ENCODE measurements at places on chromosomes 4 and X.
A peak's percentile ranks its signal among the peaks of the same experiment; 100 is the strongest.

- no peak for DNase-seq
Measured at GRCh38 chrX:40912166-40912565, 173.1 kb upstream of the USP9X start.

DNA sequence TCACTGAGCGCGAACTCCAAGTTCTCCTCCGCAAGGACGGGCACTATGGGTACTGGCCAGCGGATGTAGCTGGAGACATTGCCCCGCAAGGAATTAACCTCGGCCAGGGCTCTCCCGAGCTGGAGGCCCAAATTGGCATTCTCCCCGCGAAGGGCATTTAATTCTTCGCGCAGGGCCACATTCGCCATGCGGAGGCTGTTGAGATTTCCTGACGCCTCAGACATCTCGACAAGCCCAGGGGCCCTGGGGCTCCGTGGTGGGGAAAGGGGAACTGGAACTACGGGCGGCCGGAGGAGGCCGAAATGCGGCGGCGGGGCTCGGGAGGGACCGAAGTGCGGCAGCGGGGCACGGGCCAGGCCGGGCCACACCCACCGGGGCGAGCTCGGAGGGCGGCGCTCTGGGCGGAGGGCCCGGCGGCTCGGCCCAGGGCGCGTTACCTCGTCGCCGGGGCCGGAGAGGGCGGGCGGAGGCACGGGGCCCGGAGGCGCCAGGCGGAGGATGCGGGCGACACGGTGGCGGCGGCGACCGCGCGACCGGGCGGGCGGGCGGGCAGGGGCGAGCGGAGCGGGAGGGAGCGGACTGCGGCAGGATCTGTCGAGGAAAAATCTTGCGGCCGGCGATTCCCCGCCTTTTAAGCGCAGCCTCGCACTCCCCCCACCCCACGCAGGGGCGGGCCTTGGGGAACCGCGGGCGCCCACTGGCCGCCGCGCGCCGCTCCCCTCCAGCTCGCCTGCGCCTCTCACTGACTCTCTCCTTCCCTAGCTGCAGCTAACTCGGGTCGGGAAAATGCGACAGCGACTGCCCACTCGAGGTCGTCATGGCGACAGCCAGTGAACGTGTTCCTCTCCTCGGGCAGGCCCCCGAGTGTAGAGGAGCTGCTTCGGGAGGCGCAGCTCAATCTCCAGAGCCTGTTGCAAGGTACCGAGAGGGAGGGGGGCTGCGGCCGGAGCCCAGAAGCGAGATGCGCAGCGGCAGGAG, at the start of gene RTL5:
TSS of gene RTL5 (minus strand) at position 599 of the 978 bp plus-strand sequence.
- peak; percentile 72 for DNase-seq

DNA sequence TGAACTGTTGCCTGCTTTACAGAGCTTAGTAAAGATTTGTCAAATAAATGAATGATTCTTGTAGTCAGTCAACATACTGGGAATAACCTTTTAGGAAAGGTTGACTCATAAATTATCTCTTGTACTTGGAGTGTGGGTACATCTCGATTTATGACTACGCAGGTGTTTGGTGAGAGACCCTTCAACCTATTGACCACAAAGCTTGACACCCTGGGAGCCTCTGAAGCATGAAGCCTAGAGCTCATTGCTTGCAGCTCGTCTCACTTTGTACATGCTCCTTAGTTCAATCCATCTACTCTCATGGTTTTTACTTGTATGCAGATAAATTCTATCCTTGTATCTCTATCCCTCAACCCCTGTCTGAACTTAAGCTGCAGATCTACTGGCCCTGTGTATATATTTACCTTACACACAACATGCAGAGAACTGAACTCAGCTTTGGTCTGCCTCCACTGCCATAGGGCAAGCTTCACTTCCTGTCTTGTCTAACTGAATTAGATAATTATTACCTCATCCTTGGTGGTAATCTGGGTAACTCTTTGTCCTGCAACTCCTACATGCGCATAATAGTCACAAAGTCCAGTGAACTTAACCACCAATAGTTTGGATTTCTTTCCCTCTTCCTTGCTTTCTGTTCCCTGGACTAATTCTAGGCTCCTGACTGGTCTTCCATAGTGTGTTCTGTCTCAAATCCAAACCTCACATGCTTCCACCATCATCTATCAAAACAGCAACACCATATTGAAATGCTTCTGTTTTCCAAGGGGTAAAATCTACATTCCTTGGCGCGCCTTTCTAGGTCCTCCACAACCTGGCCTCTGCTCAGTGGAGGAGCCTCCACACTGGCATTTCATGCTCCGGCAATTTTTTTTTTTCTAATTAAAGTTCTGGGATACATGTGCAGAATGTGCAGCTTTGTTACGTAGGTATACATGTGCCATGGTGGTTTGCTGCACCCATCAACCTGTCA, 32.2 kb upstream of the FAT1 start:
- DNase-seq: no peak

DNA sequence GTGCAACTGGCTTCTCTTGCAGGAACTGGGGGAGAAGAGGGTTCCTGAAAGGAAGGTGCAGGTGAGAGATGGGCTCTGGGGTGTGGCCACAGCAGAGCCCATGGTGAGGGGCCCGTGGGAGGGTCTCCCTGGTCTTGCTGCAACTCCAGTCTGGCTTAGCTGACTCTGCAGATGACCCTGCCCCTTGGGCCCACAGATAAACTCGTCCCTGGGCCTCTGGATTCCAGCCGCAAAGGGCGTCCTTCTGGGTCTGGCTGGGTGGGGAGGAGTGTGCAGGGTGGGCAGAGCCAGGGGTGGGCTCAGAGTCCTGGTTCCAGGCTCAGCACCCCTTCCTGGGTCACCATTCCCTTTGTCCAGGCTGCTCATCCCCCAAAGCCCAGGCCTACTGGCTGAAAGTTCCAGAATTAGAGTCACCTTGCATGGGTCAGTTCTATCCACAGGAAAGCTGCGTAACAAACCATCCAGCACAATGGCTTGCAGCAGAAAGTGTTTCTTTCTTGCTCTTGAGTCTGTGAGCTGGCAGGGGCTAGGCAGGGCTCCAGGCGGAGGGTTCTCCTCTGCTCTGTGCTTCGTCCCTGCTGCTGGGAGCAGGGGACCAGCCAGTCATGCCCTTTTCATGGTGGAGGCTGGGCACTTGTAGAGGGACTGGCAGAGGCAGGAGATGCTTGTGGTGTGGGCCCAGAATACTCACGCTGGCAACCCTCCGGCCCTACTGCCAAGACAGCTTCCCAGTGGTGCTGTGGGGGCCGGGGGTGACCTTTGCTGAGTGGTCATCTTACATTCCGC, 43.5 kb upstream of the ADRA2C start:
- no peak for DNase-seq

DNA sequence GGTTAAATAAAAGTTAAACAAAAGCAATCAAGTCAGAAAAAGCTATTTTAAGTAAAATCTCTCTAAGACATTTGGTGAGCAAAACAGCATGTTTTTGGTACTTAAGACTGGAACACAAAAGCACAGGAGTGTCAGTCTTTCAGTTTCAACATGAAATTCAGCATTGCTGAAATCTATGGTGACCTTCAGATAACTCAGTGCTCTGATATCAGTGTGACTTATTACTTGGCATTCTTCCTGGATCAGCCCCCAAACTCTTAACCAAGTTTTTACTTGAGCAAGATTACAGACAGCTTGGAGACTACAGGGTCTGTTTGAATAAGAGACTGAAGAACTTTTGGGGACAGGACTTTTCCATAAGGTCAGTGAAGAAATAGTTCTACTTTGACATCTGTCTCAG, 437.2 kb downstream of the RAPGEF2 start:
- DNase-seq: no peak

DNA sequence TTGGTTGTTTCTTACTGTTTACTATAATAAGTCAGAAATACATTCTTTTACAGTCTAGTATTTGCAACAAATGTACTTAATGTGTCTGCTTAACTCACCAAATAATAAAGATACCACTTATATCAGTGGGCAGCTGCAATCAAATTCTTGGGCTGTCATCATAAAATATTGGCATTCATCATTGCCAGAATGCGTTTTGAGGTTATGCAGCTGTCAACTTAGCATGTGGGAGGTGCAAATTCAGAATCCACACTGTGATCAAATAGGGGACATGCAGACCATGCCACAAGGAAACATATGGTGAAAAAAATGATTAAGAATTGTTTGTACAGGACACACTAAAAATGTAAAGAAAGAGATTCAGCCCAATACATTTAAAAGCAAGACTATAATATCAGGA, 86.5 kb downstream of the HCCS start:
- no peak for DNase-seq

DNA sequence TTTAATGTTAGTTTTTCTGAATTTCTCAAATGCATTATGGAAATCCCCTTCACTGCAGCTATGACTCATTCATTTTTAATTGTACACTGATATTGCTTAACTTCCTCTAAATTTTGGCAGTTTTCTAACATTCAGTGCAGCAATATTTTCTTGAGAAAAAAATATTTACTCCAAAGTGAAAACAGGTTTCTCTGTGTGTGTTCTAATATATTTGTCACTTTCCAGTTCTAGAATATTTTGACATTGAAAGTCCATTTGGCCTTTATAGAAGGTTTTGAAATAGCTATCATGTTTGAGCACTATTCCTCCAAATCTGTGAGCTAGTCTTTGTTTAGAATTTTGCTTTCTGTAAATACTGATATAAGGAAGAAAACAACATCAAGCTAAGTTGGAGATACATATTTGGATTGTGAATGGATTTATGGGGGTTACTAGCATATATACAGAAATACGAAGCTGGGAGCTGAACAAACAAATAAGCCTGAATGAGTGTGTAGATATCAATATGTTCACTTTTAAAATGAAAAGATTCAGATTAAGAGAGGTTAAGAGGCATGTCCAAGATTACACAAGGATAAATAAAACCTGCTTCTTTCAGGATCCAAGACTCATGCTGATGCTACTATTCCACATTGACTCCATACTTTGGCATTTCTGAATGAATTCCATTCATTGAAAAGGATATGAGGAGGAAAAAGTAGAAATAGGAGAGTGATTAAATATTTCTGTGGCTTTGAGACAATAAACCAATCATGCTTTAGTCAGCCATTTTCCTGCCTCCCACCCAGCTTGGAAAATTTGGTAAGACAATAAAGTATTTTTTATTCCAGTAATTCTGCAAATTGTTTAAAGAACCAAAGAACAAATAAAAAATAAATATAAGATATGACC, 57.3 kb upstream of the SLIT2 start:
- peak; percentile 54 for DNase-seq

- no peak for DNase-seq
Measured at GRCh38 chr4:175125410-175126068, 207.4 kb downstream of the ADAM29 start.

GRCh38 chr4:2936773-2937145, 26.4 kb downstream of the NOP14 start:
- peak; percentile 29 for DNase-seq

DNA sequence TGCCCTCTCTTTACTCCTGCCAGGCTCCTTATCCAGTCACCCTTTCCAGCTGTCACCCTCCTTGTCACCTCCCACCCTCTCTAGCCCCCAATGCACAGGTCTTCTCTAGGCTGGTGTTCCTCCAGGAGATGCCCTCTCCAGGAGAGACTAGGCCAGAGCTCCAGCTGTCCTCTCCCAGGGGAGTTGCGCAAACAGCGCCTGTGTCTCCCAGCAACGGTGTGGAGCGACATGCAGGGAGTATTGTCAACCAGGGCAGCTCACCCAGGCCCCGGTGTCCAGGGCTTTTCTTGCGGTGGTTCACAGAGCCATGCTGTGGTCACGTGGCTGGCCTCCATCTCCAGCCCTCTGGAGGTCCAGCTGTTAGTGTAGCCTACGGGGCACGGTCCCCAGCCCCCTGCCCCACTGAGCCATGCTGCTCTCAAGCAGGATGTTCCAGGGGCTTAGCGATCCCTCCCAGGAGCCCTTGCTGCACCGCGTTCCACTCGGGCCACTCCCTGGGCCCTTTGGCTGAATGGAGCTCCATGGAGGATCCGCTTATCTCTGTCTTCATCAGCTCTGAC, 34.8 kb downstream of the CCNQ start:
- DNase-seq: no peak

DNA sequence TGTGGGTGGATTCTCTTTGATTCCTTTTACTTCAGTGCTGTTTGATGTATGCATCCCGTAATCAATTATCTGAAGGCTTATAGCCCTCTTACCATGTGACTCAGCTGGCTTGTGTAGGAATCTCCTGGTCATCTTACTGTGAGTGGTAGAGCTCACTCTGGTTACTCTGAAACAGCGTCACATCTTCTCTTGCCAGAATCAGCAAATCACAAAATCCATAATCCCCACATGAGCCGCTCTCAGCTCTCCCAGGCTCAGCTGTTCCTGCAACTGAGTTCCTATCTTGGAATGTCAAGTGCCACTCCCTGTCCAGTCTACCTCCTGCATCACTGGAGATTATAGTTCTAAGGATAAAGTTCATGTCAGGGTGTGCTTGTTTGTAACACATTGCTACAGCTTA, 278.0 kb downstream of the FBXO8 start:
- DNase-seq: no peak

DNA sequence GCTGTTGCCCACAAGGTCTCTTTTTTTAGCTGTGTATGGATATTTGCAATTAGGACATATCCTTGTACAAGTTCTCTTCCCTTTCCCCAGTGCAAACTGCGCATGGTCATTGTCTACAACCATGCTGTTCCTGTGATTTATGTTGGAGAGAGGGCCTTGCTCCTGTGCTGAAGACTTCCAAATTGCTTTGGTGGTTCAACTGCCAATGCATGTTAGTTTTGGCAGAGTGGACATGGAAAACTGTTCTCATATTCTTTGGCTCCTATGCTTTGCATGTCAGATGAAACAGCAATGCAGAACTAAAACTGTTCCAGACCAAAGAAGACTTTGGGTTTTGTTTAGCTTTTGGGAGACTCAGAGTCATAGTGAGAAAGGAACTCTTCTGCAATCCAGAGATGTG, 148.8 kb upstream of the EDNRA start:
- no peak for DNase-seq

DNA sequence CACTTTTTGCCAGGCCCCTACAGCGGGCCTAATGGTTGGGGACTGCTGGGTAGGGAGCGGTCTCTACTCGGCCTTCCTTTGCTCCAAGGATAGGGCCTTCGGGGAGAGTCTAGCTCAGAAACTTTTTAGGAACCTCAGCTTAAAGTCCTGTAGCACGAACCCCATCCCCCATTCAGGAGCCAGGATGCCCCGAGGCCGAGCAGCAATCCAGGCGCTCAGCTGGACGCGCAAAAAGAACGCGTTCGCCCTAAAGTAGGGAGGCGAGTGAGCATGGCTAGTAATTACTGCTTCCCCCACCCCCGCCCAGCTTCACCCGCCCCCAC, 9.7 kb downstream of the POU4F2 start:
- DNase-seq: no peak

GRCh38 chr4:40848251-40848650, 98.5 kb downstream of the NSUN7 start:
- no peak for DNase-seq

GRCh38 chr4:76527666-76528065, 92.6 kb downstream of the SHROOM3 start:
- no peak for DNase-seq

DNA sequence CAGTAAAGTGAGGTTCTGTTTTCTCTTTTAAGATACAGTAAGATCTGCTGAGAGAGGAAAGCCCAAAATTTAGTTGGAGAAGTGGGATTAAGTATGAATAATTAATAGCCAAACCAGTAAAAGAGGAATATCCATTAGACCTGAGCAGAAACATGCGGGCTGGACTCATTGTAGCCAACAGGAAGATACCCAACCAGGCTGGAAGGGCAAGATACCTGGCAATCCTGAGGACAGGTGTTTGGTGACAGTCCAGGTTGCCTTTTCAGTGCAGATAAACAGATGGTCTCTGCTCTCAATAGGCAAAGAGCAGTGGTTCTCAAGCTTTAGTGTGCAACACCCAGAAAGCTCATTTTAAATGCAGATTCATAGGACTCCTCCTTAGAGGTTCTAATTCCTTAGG, 980.8 kb upstream of the GRID2 start:
- DNase-seq: no peak

GRCh38 chr4:136650541-136651277, 881.6 kb downstream of the PCDH18 start:
- peak; percentile 2 for DNase-seq

- no peak for DNase-seq
Measured at GRCh38 chr4:91434631-91435030, 869.1 kb upstream of the GRID2 start.
